ENCODE measurements at places on chromosomes 5 and 9. TPM values are rescaled to one million over a fixed set of nuclear protein-coding genes. Genes with fewer than 3 reads are reported as not detected.

GRCh38 chr5:169499990-169500505 lies 83.5 kb upstream of the SPDL1 start:
- H3K4me3 ChIP-seq, result no peak overlapping the region
- H3K4me1 ChIP-seq, result 0 out of 2 replicates have a peak, but pooled peaks cover 2% of the 10 kb centered on the region
- H3K27ac ChIP-seq, result no peak overlapping the region
- H3K36me3 ChIP-seq, result no peaks in the 10 kb centered on the region

- H3K4me3 ChIP-seq, result no peak overlapping the region
- DNase-seq, result no peak
- peaks cover 26% of the 10 kb centered on the region for H3K27me3 ChIP-seq
- no peak overlapping the region for H3K27ac ChIP-seq
- H3K4me1 ChIP-seq, result peaks cover 8% of the 10 kb centered on the region
Observed at GRCh38 chr5:172505403-172505759, 51.1 kb upstream of the SH3PXD2B start.

- H3K4me3 ChIP-seq, result no peak overlapping the region
- H3K27me3 ChIP-seq, result no peaks in the 10 kb centered on the region
- H3K36me3 ChIP-seq, result peaks cover 9% of the 10 kb centered on the region
- no peak overlapping the region for H3K27ac ChIP-seq
Observed at GRCh38 chr5:142472306-142472951, 147.6 kb upstream of the SPRY4 start.

- H3K27ac ChIP-seq, result no peak overlapping the region
- no peak for DNase-seq
- no peak overlapping the region for H3K4me3 ChIP-seq
- H3K4me1 ChIP-seq, result peaks cover 36% of the 10 kb centered on the region
- no peaks in the 10 kb centered on the region for H3K27me3 ChIP-seq
- peaks cover 44% of the 10 kb centered on the region for H3K36me3 ChIP-seq
Observed at GRCh38 chr9:123081824-123082223, 48.4 kb downstream of the GPR21 start.

DNA sequence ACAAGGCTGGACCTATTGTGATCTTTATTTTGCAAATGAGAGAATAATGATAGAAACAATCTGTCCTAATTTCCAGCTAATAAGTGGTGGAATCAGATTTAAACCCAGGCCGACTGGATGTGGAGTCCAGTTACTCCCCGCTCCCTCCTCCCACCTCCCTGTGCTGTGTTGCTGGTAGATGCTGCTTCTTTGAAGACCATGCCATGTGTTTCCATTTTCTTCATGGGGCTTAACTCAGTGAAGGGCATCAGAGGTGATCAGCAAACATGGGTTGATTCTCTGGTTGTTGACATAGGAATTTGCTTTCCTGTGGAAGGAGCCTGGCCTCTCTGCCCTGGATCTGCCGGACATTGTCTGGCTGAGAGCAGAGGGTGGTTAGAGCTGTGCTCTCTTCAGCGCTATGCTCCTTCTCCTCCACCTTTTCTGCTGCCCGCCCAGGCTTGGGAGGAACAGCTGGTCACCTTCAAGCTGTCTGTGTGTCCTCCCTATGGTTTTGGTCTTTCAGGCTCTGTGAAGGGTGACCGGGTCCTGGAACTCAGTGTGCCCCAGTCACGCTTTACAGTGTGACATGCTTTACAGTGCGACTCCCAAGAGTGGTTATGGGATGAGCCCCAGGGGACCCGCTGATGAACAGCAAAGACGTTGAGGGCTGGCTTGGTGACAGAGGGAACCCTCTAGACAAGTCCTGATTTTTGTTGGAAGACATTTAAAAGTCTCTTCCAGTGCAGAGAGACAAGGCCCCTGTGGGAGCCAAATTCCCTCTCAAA lies 68.4 kb upstream of the RPS23 start:
- no peak for DNase-seq
- no peaks in the 10 kb centered on the region for H3K27me3 ChIP-seq
- no peaks in the 10 kb centered on the region for H3K36me3 ChIP-seq

The PRDM9 gene
- total RNA-seq, result not detected

GRCh38 chr5:178453224-178453623 lies 137.0 kb downstream of the COL23A1 start:
- H3K4me3 ChIP-seq, result no peak overlapping the region
- no peaks in the 10 kb centered on the region for H3K36me3 ChIP-seq
- H3K4me1 ChIP-seq, result peaks cover 26% of the 10 kb centered on the region
- H3K27ac ChIP-seq, result no peak overlapping the region

- H3K27me3 ChIP-seq, result no peaks in the 10 kb centered on the region
- DNase-seq, result no peak
- H3K4me3 ChIP-seq, result no peak overlapping the region
- H3K4me1 ChIP-seq, result peaks cover 39% of the 10 kb centered on the region
Observed at GRCh38 chr9:136584934-136585333, 39.1 kb upstream of the NOTCH1 start.

The PCDHAC2 gene
- total RNA-seq, result 6.7 TPM

DNA sequence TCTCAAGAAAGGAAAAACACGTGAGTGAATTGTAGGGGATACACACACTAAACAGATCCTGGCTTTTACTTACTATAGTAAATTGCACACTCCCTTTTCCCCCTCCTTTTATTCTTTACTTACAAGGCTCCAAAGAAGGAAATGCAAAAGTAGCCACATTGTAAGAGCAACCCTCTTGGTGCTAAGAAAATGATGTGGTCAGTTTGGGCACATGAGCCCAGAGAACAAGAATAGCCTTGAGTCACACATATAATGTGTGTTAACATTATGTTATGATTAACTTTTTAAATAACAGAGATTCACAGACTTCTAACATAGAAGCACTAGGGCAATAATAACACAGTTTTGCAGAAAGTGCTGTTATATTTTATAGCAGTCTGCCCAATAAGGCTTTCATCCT lies 48.5 kb downstream of the PCSK5 start:
- no peak overlapping the region for H3K27ac ChIP-seq
- H3K4me3 ChIP-seq, result no peak overlapping the region
- peaks cover 15% of the 10 kb centered on the region for H3K36me3 ChIP-seq
- H3K4me1 ChIP-seq, result peaks cover 6% of the 10 kb centered on the region
- no peaks in the 10 kb centered on the region for H3K27me3 ChIP-seq

GRCh38 chr5:56168066-56168478 lies 65.1 kb downstream of the ANKRD55 start:
- H3K4me1 ChIP-seq, result no peaks in the 10 kb centered on the region
- H3K36me3 ChIP-seq, result no peaks in the 10 kb centered on the region
- no peak overlapping the region for H3K27ac ChIP-seq
- DNase-seq, result no peak

GRCh38 chr9:23606107-23606506 lies 219.9 kb downstream of the ELAVL2 start:
- no peak overlapping the region for H3K4me3 ChIP-seq
- peaks cover 72% of the 10 kb centered on the region for H3K36me3 ChIP-seq
- no peak for DNase-seq
- no peak overlapping the region for H3K27ac ChIP-seq
- no peaks in the 10 kb centered on the region for H3K27me3 ChIP-seq

The PSD2 gene
- total RNA-seq, result 0.57 TPM

DNA sequence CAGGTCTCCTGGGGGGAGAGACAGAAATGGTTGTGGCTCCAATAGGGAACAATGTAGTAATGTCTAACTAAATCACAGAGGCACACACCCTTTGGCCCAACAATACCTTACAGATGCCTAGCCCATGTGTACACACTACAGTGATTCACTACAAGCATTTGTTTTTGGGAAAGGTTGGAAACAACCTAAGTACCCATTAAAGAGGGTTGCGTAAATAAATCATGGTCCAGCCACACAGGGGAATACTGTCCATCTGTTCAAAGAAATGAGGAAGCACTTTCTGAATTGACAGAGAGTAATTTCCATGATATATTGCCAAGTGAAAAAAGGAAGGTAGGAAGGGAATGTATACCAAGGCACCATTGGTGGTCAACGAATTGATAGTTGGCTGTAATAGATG lies 22.0 kb upstream of the GTF3C5 start:
- H3K36me3 ChIP-seq, result no peaks in the 10 kb centered on the region
- no peak for DNase-seq
- H3K27me3 ChIP-seq, result peaks cover 71% of the 10 kb centered on the region
- no peak overlapping the region for H3K27ac ChIP-seq

- H3K27me3 ChIP-seq, result no peaks in the 10 kb centered on the region
- no peaks in the 10 kb centered on the region for H3K36me3 ChIP-seq
- no peak overlapping the region for H3K4me3 ChIP-seq
- no peak overlapping the region for H3K27ac ChIP-seq
Observed at GRCh38 chr5:39670391-39670790, 245.6 kb upstream of the DAB2 start.

The ZDHHC11B gene
- total RNA-seq, result 3.1 TPM

DNA sequence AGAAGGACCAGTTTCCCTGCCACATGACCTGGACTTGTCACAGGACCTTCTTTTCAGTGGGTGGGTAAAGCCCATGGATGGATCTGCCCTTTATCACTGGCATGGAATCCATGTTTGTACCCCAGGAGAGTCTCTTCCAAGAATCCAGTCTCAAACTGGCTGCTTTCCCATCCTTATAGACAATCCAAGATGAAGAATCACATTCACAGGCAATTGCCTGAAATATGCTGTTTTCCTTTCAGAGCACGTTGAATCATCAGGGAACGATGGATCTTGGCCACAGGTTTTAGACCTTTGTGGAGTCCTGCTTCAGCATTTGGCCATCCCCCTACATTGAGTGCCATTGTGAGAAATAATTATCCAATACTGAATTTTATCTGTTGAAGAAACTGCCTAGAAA lies 319.8 kb downstream of the ASTN2 start:
- no peaks in the 10 kb centered on the region for H3K27me3 ChIP-seq
- peaks cover 37% of the 10 kb centered on the region for H3K4me1 ChIP-seq
- no peak overlapping the region for H3K4me3 ChIP-seq
- no peak for DNase-seq
- H3K27ac ChIP-seq, result no peak overlapping the region
- no peaks in the 10 kb centered on the region for H3K36me3 ChIP-seq
